ENCODE measurements at places on chromosomes 5 and 9. TPM values are rescaled to one million over a fixed set of nuclear protein-coding genes. Genes with fewer than 3 reads are reported as not detected.

TMEM267 gene
- total RNA-seq = 6.8 TPM

ORM1 gene
- total RNA-seq = not detected

PCDHGB1 gene
- total RNA-seq = 9.6 TPM

TMEM252 gene
- not detected for total RNA-seq

ODF2 gene
- total RNA-seq = 40.7 TPM

EIF4E1B gene
- total RNA-seq = not detected

ACOT12 gene
- total RNA-seq = not detected

CAMSAP1 gene
- total RNA-seq = 150 TPM

SLC36A2 gene
- not detected for total RNA-seq

SEMA6A gene
- total RNA-seq = 424 TPM

SMIM33 gene
- total RNA-seq = not detected

C1QTNF3 gene
- total RNA-seq = 9.0 TPM

NFIB gene
- total RNA-seq = 1.5 TPM

TAL2 gene
- 1.6 TPM for total RNA-seq

SGCD gene
- total RNA-seq = 0.20 TPM

MELK gene
- total RNA-seq = 7.2 TPM

LHX3 gene
- total RNA-seq = 0.81 TPM

GDF9 gene
- 0.69 TPM for total RNA-seq

TAS2R1 gene
- not detected for total RNA-seq

SHLD3 gene
- total RNA-seq = 4.7 TPM

SLIT3 gene
- total RNA-seq = 11.5 TPM

SHOC1 gene
- total RNA-seq = not detected

TNIP1 gene
- 34.1 TPM for total RNA-seq

NMUR2 gene
- total RNA-seq = not detected

CCDC192 gene
- not detected for total RNA-seq

PCDHGB5 gene
- total RNA-seq = 9.3 TPM

SLC30A5 gene
- total RNA-seq = 17.9 TPM

RNF208 gene
- 24.8 TPM for total RNA-seq

C9orf43 gene
- total RNA-seq = 0.47 TPM

GABRG2 gene
- total RNA-seq = 4.5 TPM

AUH gene
- 28.5 TPM for total RNA-seq

SAXO1 gene
- total RNA-seq = 0.37 TPM

MTAP gene
- total RNA-seq = 48.1 TPM

KCNV2 gene
- not detected for total RNA-seq

IL17B gene
- total RNA-seq = 0.88 TPM

GDA gene
- 1.2 TPM for total RNA-seq

GFPT2 gene
- total RNA-seq = 11.6 TPM

MARVELD2 gene
- total RNA-seq = 1.6 TPM

ANKRD34B gene
- total RNA-seq = not detected

NTRK2 gene
- 2.1 TPM for total RNA-seq

CETN3 gene
- total RNA-seq = 28.7 TPM

CENPH gene
- 9.5 TPM for total RNA-seq

MAN1B1 gene
- 59.8 TPM for total RNA-seq

CACNA1B gene
- total RNA-seq = 84.4 TPM

ROPN1L gene
- total RNA-seq = not detected

SLC24A2 gene
- 5.1 TPM for total RNA-seq

SPINK13 gene
- not detected for total RNA-seq

PCDHB11 gene
- total RNA-seq = 10.6 TPM

CNTLN gene
- total RNA-seq = 11.3 TPM

ENHO gene
- total RNA-seq = 11.5 TPM

IFNA7 gene
- total RNA-seq = not detected

MEIKIN gene
- total RNA-seq = not detected

RASGRF2 gene
- 1.4 TPM for total RNA-seq

Measured in glutamatergic neuron (in vitro differentiated cells).